Fibroblast of lung (primary cell): ENCODE measurements at places on chromosomes 5 and 9. TPM values are rescaled to one million over a fixed set of nuclear protein-coding genes. Genes with fewer than 3 reads are reported as not detected.

DNA sequence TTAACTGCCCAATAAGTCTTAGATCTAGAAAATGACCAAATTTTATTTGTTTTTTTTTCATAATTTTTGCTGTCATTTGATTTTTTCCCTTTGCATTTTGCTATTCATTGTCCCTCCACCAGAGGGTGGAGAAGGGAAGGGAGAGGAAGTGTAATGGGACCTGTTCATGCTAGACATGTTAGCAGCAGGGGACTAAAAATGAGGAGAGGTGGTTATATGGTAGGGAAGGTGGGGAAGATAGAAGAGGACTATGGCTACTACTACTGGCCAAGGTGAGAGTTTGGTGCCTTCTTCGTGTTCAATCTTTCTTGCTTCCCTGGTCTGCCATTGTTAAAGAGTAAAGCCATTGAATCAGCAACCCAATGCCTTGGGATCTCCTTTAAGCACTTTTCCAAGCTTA is 6.4 kb downstream of the GRIA1 start:
- DNase-seq, result peak; percentile 21

Gene MARCOL
- not detected in 2 replicates for polyA plus RNA-seq

DNA sequence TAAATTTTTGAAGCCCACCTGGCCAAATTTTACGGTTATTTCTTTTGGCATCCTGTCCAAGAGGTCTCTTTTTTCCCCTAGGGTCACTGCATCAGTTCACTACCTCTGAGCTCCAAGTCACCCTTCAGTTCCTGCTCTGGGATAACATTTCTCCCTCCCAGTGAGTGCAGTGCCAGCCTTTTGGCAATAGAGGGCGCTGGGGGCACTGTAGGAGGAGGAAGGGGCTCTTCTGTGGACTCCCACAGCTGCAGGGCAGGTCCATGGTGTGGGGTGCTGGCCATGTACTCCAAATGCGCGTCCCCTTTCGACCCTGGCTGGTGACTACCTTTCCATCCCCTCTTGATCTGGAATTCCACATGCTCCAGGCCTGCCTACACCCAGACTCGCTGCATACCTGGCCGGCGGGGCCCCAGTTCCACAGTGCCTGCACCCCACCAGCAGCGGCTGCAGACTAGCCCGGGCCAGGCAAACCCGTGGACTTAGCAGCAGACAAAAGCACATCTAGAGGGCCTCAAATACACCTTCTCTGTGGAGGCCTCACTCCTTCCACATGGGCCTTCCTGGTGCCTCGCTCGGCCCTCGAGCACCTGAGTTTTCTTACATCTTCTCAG is 20.3 kb upstream of the NINJ1 start:
- DNase-seq, result no peak

DNA sequence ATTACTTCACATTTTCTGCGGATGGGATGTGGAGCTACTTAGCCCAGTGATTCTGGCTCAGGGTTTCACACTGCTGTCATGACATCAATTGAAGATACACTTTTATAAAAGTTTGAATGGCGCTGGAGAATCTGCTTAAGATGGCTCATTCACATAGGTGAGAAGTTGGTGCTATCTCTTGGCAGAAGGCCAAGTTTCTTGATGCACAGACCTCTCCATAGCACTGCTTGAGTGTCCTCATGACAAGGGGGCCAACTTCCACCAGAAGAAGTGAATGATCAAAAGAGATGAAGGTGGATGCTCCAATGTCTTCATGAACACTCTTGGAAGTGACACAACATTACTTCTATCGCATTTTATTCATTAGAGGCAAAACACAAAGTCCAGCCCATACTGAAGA is 403.7 kb upstream of the CCNG1 start:
- no peak for DNase-seq

Gene C9orf153
- polyA plus RNA-seq, result 0.06 and 0.17 TPM in 2 replicates

DNA sequence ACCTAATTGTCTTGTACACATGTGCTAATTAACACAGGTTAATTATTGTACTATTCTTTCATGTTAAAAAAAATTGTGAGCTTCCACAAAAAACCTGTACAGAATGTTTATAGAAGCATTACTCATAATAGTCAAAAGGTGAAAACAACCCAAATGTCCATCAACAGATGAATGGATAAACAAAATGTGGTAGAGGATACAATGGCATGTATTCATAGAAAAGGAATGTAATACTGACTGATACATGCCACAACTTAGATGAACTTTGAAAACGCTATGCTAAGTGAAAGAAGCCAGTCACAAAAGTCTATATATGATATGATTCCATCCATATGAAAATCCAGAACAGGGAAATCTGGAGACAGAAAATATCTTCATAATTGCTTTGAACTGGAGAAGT is 25.6 kb downstream of the RRAGA start:
- peak; percentile 13 for DNase-seq

Gene ENTREP1
- 0.03 and 0.06 TPM in 2 replicates for polyA plus RNA-seq

Gene RABEPK
- polyA plus RNA-seq, result 29.8 and 32.6 TPM in 2 replicates

Gene DOCK8
- 0.08 TPM in 1 of 2 replicates, not detected in the other for polyA plus RNA-seq

DNA sequence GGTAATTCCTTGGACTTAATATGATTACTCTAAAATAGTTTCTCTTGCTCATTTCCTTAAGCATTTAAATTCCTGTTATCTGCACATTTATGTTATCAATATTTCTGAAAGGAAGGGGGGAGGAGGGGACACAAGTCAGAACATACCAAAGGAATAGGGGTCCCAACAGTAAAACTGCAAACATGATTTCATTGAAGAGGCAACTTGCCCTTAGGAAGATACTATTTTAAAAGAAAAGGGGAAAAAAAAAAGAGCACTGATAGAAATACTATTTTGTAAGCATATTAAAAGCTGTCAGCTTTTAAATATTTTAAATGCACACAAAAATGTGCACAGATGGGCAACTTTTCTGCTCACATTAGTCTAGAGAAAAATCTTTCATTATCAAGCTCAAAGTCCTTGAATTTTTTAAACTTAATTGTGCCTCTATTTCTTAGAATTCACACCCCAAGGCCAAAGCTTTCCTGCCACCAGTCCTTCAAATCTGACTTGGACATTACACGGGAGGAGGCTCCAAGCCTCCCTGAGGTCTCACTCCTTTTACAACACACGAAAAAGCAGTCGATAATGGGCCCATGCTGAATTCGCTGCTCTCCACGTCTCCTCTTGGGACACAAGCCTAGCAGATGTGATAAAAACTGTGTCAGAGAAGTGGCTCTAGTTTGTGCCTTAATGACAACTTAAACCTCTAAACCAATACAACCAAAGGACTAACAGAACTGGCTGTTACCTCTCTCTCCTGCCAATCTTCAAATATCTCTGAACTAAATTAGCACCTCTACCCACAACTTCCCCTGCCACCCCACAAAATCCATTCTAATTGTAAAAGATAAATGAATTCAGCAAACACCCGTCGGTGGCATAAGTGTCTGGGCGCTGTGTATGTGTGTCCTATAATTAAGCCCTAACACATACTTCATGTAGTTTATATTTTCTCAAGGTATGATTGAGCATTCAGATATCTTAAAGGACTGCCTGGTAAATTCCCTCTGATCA is 154.3 kb downstream of the DENND1A start:
- DNase-seq, result no peak

GRCh38 chr5:173920024-173920753 is 32.0 kb downstream of the CPEB4 start:
- peak; percentile 13 for DNase-seq

- DNase-seq, result no peak
Observed at GRCh38 chr5:75663579-75664284, 52.5 kb downstream of the ANKDD1B start.

DNA sequence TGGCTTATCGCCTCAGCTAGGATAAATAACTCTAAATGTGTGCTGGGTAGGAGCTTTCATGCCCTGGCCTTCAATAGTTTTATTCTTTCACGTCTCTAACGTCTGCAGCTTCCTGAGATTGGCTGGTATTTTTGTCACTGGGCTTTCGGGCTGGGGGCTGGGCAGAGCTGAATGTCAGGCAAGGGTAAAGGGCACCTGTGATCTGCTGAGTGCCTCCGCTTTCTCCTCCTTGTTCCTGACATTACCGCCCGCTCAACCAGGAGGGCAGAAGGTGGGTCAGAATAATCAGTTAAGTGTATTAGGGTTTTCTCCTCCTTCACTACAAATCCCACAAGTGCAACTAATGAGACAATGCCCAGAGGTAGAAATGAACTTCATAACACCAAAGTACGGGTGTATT is 216.6 kb downstream of the TSSK1B start:
- DNase-seq, result no peak

DNA sequence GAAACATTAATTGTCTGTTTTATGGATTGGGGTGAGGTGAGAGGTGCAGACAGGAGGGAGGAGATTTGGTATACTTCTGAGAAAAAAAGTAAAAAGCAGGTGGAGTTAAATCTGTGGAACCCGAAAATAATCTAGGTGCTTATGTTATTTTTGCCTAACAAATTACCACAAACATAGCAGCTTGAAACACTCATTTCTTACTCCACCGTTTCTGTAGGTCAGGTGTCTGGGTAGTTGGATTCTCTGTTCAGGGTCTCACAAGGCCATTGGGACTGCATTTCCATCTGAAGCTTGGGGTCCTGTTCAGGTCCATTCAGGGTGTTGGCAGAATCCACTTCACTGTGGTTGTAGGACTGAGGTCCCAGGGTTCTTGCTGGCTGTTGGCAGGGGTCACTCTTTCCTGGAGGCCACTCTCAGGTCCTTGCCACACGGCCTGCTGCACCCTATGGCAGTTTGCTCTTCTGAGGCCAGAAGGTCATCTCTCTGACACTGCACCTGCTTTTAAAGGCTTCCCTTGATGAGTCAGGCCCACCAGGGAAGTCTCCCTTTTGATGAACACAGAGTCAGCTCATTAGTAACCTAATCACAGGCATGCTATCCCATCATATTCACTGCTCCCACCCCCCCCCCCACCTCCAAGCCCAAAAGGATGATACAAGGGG is 82.2 kb downstream of the TRIO start:
- DNase-seq, result no peak

Gene TMEM203
- 38.6 and 44.9 TPM in 2 replicates for polyA plus RNA-seq

Gene NR5A1
- not detected in 2 replicates for polyA plus RNA-seq

Gene STPG3
- not detected in 2 replicates for polyA plus RNA-seq

Gene BTNL3
- polyA plus RNA-seq, result not detected in 2 replicates

GRCh38 chr5:139676951-139677735 is 29.0 kb downstream of the CXXC5 start:
- DNase-seq, result no peak

Gene ZNF483
- 0.53 and 0.70 TPM in 2 replicates for polyA plus RNA-seq

GRCh38 chr9:12916042-12916441 is 141.2 kb downstream of the LURAP1L start:
- peak; percentile 31 for DNase-seq

DNA sequence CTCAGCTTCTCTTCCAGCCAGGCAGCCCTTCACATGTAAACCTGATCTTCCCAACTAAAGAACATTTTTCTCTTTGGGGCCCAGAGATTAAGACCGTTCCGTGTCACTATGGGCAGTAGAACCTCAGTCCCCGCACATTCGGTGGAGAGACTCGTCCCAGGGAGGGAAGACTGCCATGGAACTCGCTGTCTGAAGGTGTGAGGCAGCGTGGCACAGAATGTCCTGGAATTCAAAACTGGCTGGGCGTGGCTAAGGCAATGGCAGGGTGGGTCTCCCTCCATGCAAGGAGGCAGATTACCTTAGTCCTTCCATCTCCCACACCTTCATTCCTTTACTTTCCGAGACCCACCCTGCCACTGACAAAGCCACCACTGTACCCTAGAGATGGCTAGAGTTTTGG is 57.4 kb upstream of the ZNF354A start:
- no peak for DNase-seq

DNA sequence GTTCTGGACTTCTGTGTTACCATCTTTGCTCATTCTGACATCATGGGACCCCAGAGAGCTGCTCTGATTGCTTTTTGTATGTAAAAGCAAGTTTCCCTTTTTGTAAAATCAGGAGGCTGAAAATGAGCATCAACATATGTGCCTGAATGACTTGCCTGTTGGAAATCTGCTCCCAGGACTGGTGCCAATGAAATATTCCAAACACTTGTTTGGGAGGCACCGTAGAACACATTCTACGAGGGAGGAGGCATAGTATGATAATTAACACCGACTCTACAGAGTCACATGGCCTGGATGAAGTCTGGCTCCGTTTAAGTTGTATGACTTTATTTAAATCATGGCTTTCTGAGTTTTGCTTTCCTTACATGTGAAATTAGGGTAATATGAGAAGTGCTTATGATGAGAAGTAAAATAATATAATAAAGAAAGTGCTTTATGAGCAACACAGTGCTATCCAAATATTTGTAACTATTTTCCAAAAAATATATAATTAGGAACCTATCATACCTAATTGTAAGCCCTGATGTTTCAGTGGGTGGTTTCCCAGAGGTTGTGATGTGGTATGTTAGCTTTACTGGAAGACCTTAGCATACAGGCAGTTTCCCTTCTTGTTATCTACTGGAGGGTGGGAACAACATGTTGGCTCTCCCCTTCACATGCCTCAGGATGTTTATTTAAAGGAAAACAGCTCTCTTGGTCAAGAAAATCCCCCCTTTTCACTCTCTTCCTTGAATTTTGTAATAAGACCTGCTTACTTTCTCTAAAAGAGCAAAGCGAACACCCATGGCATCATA is 238.1 kb downstream of the FBXL7 start:
- DNase-seq, result peak; percentile 29

Gene POLR1E
- 30.9 and 59.2 TPM in 2 replicates for polyA plus RNA-seq

Gene LCN9
- polyA plus RNA-seq, result not detected in 2 replicates

Gene MCTP1
- 0.78 and 4.2 TPM in 2 replicates for polyA plus RNA-seq

DNA sequence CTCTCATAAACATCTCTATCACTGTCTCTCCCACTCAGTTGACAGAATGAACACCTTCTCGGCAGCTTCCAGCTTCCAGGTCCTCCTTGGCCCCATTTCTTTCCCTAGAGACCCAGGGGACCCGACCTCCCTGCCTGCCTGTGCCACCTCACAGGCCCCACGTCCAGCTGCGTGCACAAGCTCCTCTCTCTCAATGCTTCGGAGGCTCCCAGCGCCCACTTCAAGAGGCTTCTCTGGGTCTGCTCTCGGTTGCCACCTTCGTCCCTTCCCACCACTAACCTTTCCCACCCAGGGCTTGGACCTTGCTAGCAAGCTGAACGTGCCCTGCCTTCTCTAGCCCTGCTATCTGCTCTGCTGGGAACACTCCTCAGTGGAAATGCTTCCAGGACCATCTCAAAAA is 2.8 kb upstream of the N4BP3 start:
- no peak for DNase-seq

DNA sequence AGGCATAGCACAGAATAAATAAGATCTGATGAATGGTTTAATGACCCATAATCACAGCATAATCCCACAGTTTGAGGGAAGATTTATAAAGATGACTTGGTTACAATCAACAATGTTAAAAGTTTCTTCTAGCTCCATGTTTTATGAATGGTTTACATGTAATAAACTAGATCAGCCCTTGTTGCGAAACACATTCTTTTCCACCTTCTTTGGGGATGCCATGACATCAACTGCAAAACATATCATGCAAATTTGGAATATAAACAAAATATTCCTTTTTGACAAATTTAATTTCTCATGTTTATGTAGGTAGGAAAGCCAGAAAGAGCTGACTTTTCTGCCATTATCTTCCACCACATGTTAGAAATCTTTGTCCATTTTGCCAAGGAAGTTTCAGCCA is 979.5 kb downstream of the MAT2B start:
- no peak for DNase-seq

Gene FPGS
- polyA plus RNA-seq, result 42.4 and 43.2 TPM in 2 replicates

DNA sequence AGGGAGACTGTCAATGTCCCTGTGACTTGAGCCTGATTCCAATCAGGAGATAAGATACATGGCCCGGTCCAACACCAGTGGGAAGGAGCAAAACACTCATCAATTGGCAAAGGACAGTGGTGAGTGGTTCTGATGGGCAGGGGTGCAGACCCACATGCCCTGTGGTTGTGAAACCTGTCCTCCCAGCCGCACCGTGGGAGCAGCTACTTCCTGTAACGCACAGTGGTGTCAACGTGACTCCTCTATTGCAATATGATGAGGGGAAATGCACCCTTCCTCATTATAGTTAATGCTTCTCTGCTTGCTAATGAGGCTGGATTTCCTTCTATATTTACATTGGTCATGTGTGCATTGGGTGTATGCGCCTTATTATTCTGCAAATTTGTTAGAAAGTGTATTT is 223.0 kb downstream of the IRX1 start:
- DNase-seq, result no peak
